ENCODE measurements at places on chromosomes 5 and 9.

DNA sequence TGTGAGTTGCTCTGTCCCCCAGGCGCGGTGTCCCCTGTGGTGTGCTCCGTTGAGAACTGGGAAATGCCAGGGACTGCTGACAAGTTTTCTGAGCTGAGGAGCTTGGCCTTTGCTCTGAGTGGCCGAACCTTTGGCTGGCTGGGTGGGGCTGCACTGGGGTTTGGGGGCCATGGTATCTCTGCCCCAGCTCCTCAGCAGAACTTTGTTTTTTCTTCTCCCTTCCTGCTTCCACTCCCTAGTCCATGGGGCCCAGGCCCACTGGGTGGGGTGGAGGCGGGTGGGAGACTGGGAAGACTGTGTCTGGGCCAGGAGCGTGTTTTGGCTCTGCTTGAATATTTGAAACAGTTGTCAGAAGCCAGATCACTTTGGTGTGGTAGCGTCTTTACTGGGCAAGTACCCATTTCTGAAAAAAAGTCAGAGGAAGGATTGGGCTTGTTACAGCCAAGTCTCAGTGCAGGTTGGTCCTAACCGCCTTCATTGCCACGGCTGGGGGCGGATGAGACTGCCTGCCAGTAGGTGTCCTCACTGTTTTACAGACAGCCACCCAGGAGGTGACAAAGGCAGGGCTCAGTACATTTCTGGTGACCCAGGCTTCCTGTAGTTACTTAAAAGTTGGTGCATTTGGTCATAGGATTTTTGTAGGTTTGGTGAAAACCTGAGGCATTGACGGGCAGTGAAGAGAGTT, 92.7 kb downstream of the DAB2IP start:
- DNase-seq = no peak

GRCh38 chr9:89471390-89471789, 26.5 kb downstream of the SEMA4D start:
- DNase-seq = no peak

DNA sequence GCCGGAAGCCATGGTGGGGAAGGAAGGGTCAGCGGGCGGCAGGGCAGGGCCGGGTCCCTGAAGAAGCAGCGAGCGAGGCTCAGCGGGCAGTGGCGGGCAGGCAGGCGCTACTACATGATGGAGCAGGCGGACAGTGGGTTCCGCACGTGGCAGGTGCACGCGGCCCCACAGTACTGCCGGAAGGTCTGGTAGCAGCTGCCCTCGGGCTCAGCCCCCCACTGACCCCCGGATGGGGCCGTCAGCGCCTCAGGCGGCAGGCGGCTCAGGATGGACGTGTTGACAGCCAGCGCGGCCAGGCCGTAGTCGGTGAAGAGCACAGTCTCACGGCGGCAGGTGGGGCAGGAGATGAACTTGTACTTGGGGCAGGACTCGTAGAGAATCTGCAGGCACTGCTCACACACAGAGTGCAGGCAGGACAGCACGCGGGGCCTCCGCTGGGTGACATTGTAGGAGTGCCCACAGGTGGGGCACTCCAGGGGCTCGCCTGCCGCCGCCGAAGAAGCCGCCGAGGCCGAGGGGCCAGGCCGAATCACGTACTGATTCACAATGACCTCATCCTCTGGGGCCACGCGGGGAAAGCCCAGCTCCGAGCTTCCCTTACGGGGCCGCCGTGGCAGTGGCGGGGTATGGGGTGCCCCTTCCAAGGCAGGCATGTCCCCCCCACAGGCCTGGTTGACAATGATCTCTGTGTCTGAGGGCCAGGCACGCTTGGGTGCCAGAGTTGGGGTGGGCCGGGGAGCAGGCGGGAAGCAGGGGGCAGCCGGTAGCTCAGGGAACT, 1.5 kb downstream of the RNF208 start:
- no peak for DNase-seq

DNA sequence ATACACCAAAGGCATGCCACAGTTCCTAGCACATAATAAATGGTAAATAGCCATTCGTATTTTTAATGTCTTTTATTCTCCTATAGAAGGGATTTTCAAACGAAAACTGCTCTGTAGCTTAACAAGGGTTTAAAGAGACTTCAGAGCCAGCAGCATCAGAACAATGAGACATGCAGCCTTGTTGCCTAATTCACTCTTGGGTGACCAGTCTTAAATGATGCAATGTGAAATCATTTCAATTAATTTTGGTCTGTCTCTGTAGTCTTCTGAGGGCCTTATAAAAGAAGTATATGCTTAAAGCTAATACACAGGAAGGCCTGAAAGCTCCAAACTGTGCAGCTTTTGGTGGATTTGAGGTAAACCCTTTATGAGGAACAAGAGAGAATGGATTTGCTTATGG, 888.8 kb upstream of the WWC1 start:
- DNase-seq = no peak

DNA sequence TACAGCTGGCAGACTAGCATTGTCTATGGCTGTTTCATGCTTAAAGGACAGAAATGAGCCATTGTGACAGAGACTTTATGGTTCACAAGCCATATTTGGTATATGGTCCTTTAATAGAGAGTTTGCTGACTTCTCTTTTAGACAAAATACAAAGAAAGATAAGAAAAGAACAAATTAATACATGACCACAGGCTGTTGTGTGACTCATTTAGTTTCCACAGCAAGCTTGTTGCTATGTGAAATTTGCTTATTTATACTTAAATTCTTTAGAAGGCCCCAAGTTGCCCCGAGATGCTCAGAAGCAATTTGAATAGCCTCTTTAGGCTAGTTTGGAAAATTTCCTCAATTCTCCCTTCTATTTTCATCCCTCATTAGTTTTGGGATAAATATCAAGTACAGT, 315.3 kb upstream of the RPS23 start:
- no peak for DNase-seq

DNA sequence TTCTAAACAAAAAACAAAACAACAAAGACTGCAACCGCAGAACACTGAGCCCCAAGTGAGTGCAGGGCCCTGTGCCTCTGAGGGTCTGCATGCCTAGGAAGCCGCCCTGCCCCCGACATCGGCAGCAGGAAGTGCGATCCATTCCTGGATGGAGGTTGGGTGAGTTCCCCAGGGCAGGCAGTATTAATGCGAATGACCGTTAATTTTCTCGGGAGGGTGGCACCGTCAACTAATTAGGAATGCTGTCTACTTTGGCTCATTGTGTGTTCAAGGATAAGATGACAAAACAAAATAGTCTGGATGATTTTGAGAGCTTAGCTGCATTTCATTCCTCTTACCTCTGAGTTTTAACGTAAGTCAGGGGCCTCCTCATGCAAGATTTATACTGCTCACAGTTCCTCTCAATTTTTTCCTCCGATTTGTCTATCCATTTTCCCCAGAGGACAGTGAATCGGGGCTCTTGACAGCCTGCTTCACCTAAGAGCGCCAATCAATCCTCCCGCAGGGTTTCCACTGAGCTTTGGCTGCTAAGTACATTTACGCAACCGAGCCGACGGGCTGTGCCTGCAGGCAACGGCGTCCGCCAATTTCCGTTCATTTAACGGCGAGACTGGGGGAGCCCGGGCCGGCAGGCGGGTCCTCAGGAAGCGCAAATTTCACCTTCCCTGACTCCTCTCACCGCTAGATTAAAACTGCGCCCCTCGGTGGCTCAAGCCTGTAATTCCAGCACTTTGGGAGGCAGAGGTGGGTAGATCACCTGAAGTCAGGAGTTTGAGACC, 2.9 kb upstream of the NXNL2 start:
- no peak for DNase-seq

DNA sequence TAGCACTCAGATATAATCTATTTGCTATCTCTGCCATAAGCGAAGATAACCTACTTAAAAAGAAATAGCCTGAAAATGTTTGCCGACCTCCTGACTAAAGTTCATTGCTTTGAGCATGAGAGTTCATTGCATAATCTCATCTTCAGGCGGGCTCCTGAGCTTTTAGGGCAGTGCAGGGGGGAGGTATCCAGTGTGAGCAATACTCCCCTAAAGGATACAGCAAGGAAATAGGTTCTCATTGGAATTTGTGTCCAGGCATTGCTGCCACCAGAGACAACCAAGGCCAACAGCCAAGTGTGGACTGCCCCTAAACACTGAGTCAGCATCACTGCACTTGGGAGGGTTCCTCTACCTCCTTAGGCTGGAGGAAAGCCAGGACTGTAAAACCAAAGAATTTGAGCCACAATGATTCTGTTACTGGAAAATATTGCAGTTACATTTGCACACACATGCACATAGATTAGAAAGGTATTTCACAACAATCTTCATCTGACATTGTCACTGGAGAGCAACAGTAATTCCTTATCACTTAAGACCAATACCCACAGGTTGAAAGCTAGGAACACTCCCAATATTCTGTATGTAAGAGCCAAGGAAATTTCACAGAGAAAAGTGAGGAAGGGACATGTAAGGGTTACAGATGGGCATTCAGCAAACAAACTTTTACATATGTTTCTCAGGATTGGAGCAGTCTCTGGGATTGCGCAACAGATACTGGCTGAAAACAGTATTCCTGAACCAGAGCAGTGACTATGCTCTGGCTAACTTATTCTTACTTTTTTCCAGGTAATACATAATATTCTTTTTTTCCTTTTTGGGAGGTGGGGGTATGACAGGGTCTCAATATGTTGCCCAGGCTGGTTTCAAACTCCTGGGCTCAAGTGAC, 98.6 kb upstream of the TLE1 start:
- no peak for DNase-seq

GRCh38 chr5:51889703-51890102, 506.5 kb downstream of the ISL1 start:
- DNase-seq = no peak

DNA sequence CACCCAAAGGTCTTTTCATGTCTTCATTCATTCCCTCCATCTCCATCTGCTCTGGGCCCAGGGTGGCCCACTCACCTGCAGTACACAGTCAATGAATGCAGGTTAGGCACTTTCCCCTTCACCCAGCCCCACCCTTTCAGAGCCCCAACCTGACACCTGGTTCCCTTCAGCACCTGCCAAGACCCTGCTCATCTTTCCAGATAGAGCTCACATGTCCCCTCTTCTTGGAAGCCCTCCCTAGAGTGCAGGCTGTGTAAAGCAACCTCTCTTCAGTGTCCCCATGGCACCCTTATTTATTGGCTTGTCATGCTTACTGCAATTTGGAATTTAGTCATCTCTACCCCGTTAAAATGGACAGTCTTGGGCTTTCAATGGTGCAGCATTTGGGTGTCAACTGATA, 13.0 kb upstream of the CPEB4 start:
- DNase-seq = no peak

GRCh38 chr5:179530069-179530998, 20.0 kb upstream of the RUFY1 start:
- no peak for DNase-seq
